HEK293T (cell line): ENCODE measurements at places on chromosomes 3 and 15.

GRCh38 chr3:27752926-27753325 lies 30.8 kb upstream of the EOMES start:
- no peak for DNase-seq

- DNase-seq, result no peak
Observed at GRCh38 chr3:170962411-170962810, 54.0 kb upstream of the EIF5A2 start.

DNA sequence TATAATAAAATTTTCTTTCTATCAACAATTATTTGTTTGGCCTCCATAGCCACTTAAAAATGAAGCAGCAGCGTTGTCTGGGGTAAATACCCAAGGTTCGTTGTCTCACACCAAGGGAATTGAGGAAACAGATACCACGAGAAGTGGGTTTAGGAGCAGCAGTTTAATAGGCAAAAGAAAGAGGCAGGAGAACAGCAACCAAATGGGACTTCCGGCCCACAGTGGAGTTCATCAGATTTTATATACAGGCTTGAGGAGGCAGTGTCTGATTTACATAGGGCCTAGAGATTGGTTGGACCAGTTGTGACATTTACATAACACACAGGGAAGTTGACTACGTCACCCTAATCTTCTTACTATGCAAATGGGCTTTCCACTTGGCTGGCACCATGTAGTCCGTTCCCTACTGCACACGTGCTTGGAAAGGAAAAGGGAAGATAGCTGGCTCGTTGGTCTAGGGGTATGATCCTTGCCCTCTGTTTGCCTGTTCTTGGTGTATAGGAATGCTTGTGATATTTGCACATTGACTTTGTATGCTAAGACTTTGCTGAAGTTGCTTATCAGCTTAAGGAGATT lies 61.5 kb upstream of the SETMAR start:
- DNase-seq, result no peak

GRCh38 chr3:52022323-52023100 lies 26.8 kb upstream of the RPL29 start:
- no peak for DNase-seq

DNA sequence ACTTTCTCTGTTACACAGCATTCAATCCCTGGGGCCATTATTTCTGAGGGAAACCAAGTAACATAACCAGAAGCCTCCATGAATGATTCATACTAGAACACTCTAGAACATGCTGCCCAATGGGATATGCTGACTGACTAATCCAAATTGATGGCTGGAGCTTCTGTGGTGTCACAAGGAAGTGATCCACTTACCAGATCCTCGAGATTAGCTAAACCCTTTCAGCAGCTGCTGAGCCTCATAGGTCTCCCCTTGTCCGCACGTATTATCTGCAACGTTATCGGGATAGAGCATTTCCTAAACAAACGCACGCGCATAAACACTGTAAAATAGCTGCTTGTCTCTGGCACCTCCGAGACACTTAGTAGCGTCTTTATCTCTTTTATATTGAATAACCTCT lies 61.2 kb upstream of the PROK2 start:
- no peak for DNase-seq

DNA sequence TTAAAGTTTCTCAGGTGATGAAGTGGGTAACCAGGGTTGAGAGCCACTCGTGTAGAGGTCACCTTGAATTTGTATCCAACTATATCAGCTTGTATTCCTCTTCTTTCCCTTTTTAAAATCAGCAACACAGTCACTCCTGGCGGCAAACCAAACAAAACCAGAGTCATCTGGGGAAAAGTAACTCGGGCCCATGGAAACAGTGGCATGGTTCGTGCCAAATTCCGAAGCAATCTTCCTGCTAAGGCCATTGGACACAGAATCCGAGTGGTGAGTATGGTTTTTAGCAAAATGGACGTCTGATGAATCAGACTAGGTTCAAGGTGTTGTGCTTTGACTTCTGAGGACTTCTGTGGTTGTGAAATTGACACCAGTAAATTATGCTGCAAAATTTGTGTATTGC lies 3.9 kb downstream of the RPL35A start:
- no peak for DNase-seq

- no peak for DNase-seq
Observed at GRCh38 chr15:24075420-24076089, 388.4 kb upstream of the NDN start.

DNA sequence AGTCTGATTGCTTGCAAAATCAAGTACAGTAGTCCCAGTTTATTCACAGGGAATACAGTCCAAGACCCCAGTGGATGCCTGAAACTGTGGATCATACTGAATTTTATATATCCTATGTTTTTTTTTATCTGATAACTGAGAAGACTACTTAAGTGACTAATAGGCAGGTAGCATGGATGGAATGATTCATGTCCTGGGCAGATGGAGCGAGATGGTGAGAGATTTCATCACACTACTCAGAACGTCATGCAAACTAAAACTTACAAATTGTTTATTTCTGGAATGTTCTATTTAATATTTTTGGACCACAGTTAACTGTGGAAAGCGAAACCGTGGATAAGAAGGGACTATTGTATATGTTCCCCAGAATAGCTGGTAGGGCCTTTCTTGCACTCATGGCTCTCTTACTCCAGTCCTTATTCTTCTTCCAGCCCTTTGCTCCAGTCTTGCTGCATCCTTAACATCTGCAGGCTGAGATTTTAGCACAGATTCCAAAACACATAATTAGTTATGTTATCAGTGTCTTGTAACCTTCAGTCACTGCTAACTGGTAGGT lies 290.0 kb downstream of the ADAMTSL3 start:
- no peak for DNase-seq

DNA sequence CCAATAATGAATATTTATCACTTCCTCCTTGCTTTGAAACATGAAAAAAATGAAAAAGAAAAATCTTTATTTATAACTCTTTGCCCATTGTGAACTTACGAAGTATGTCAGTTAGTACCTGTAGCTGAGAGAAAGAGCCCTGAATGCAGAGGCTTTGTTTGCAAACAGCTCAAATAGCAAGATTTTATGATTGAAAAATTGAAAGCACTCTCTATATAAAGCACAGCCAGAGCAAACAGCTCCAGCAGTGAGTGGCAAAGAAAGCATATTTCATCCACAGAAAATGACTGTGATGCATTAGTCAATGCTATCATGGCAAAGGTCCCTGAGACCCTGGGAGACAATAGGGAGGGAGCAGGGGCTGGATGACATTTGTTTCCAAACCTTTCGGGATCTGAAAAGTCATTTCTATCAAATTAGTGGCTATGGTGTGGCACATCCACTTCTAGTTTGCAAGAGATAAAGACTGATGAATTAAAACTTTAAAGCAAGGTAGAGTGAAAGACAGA lies 576.1 kb downstream of the OTOL1 start:
- DNase-seq, result no peak

DNA sequence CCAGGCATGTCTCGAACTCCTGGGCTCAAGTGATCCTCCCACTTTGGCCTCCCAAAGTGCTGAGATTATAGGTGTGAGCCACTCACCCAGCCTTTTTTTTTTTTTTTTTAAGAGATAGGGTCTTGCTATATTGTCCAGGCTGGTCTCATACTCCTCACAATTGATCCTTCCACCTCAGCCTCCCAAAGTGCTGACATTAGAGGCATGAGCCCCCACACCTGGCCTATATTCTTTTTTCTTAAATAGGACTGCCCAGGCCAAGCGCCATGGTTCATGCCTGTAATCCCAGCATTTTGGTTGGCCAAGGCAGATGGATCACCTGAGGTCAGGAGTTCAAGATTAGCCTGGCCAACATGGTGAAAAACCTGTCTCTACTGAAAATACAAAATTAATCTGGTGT lies 12.5 kb downstream of the NR1I2 start:
- DNase-seq, result no peak

- no peak for DNase-seq
Observed at GRCh38 chr3:45938043-45938435, 5.2 kb upstream of the CXCR6 start.

DNA sequence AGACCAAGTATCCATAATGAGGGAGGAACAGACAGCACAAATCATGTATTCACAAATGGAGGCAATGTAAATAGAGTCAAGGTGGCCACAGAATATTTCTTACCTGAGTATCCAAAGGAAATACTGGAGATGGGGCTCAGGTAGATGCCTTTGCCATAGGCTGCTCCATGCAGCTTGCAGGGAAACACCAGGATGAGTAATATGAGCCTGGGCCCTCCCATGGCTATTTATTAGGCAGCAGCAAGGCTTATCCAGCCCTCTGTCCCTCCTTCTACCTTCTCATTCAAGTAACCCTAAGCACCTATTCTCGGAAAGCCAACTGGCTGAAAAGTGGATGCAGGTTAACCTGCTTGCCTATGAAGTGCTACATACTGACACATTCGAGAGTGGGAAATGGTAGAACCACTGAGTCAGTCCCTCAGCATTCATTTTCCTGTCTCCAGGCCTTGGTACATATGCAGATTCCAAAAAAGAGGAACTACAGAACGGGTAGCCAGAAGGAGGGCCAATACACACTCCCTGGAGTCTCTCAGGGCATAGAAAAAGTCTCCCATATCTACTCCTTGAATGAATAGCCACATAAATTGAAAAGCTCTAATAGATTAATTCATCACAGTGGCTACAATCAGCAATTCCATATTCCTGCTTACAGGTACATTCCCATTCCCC lies 18.3 kb upstream of the PKM start:
- DNase-seq, result no peak

GRCh38 chr3:141370065-141370533 lies 1.8 kb downstream of the ZBTB38 start:
- peak; percentile 84 for DNase-seq

DNA sequence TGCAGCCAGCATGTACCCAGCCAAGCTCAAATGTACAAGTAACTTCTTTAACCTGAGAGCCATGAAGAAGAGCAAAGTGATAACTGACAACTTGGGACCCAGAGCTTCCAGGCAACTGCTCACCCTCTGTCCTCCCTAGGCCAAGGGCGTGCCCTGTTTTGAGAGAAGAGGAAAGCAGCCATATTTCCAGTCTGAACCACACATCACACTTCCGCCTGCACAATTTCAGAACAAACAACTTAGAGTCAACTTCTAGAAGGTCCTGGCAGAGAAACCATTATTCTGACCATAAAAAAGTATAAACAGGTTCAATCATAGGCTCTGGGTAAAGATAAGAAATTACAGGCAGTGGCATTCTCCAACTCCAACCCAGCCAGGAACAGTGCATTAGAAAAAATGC lies 50.1 kb downstream of the ITGB5 start:
- no peak for DNase-seq

GRCh38 chr3:5194341-5194740 lies 6.8 kb downstream of the EDEM1 start:
- no peak for DNase-seq

GRCh38 chr3:114274929-114275328 lies 18.9 kb upstream of the TIGIT start:
- no peak for DNase-seq

DNA sequence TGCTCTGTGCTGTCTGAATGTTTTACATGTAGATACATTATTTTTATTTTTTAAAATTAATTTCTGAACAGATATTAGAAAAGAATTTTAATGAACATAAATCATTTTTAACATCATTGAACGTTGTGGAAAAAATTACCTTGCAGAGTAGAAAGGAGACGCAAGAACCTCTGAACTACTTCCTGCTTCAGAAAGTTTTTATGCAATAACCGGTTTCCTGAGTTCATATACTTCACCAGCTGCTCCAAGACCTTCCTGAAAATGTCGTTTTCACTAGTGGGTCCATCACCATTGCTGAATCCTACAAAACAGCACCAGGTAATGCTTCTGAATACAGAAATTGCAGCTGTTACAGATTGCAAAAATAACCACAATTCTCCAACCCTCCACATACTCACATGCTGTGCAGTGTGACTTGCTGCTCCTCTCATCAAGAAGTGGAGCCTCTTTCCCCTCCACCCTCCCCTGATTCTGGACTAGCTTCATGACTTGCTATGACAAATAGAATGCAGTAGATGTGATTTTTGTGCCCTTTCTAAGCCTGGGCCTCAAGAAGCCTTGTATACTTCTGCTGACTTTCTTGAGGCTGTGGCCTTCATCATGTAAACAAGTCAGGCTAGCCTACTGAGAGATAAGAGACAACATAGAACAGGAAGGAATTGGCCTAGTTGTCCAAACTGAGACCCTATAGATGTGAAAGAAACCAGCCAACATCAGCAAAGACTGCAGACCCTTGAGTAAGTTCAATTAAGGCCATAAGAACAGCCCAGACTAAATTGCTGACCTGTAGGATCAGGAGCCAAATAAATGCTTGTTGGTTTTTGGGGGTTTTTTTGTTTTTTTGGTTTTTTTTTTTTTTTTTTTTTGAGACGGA lies 80.4 kb downstream of the TRANK1 start:
- no peak for DNase-seq

- DNase-seq, result peak; percentile 12
Observed at GRCh38 chr3:117666812-117667211, 957.2 kb downstream of the TUSC7 start.

GRCh38 chr3:41507336-41508062 lies 308.2 kb downstream of the CTNNB1 start:
- DNase-seq, result no peak

- no peak for DNase-seq
Observed at GRCh38 chr15:99492275-99492674, 73.5 kb upstream of the MEF2A start.

- DNase-seq, result no peak
Observed at GRCh38 chr3:170752571-170753155, 117.3 kb downstream of the RPL22L1 start.

DNA sequence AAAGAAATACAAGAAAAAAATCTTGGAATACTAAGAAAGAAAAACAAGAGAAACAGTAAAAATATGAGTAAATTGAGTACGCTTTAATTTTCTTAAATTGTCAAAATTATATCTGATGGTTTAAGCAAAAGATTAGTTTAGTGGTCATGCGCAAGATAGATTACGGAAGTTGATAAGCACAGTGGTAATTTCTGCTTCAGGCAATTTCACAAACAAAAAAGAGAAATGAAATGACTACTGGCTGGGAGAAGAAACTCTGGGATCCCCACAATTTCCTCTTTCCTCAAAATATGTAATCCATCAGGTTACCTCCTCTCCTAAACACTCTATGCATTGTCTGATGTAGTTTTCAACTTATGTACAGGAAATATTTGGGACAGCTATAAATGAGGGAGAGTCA lies 9.0 kb downstream of the MYD88 start:
- no peak for DNase-seq

- peak; percentile 8 for DNase-seq
Observed at GRCh38 chr3:108182339-108182738, 39.9 kb downstream of the IFT57 start.

GRCh38 chr3:160893207-160893606 lies 137.2 kb downstream of the PPM1L start:
- DNase-seq, result no peak

GRCh38 chr3:129958755-129959154 lies 15.8 kb upstream of the TRH start:
- no peak for DNase-seq
